ENCODE measurements at places on chromosomes 6 and 20.

DNA sequence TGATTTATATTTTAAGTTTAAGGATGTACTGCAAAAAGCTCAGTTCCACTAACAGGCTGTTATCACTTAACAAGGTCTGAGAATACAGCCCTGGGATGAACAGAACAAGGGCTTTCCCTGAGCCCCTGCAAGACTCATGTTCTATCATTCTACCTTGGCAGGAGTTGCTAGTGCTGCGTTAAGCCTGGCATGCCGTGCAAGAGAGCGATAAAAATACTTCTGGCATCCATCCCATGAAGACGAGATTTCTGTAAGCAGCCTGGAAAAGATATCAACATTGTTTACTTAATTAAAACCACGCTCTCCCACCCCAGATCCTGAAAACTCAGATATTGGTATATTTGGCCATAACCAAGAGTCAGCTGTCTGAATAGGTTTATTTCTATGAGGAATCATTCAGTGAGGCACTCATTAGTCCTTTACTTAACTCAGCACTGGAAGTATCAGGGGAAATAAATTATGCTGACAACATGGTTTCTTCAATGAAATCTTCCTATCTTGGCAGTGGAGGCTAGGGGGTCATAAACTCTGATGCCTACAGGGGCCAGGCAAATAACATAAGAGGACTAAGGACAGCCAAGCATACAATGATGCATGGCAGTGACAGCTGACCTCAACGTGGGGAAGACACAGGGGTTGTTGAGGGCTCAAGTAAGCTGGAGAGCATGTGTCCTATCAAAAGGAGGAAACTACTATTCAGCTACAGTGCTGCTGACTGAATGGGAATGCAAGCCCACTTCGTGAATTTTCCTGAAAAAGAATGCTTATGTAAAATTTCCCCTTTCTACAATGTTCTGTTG is 37.6 kb upstream of the LYRM2 start:
- DNase-seq: no peak

DNA sequence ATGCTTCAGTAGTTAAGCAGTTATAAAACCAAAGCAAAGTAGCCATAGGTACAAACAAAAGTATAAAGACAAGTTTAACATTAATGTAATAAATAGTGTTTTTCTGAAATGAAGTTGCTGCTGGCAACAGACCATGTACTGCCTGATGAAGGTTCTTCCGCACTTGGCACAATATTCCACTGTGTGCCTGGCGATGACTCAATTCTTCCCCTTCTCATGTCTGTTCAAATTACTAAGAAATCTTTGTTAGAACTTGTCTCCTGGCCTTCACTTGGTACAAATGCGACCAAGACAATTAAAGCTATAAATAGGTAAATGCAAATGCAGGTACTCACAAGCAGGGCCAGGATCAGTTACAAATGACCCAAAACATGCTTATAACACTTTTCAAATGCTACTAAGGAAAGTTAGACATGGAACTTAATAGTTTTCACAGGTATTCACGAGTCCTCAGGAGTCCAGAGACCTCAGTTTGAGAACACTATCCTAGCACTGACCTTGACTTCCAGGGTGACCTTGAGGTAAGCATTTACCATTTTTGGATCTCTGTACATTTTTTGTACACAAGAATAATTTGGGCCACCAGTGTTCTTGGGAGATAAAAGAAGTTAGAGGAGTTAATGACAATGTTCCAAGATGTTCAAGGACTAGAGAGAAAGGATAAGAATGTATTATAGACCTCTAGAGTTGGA is 8.1 kb upstream of the DDR1 start:
- no peak for DNase-seq

DNA sequence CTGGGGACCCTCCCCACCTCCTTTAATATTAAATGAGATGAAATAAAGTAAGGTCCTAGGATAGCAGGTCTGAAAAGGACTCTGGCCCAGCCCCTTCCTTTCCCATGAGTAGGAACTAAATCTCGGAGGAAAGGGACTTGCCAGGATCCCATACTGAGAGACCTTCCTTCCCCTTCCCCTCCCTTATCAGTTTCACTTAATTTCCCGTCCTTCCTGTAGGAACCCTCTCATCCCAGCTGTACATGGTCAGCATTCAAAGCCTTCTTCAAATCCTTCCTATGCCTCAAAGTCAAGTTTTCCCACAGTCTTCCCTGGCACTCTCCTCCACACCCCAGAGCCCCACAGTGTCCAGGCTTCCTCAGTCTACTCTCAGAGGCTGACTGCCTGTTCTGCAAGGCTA is 71.3 kb upstream of the MYL9 start:
- no peak for DNase-seq

DNA sequence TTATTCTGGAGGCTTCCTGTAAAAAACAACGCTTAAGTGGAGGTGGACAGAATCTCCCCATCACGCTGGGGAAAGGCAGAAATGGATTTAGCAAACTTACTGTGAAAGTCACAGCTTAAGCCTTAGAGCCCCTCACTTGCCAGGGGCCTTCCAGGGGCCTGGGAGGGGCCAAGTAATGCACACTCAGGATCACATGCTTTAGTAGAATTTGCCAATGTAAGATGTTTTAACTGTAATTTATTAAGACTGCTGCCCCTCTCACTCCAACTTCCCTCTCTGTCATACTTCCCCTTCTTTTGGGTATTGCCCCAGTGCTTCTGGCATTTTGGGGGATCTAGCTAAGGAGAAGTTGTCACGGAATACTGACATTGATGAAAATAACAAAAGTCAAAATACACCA is 12.6 kb upstream of the ADA start:
- peak; percentile 16 for DNase-seq

- DNase-seq: no peak
These were observed 425.3 kb downstream of the EPM2A start for GRCh38 chr6:145309842-145310535.

GRCh38 chr6:29451471-29452193 is 5.2 kb downstream of the OR11A1 start:
- no peak for DNase-seq

GRCh38 chr6:125200941-125201340 is 47.4 kb downstream of the TPD52L1 start:
- no peak for DNase-seq

GRCh38 chr6:25454136-25454535 is 175.0 kb downstream of the CARMIL1 start:
- no peak for DNase-seq

GRCh38 chr6:129597023-129597713 is 112.8 kb downstream of the ARHGAP18 start:
- DNase-seq: no peak

GRCh38 chr6:125170376-125170775 is 16.8 kb downstream of the TPD52L1 start:
- DNase-seq: no peak

DNA sequence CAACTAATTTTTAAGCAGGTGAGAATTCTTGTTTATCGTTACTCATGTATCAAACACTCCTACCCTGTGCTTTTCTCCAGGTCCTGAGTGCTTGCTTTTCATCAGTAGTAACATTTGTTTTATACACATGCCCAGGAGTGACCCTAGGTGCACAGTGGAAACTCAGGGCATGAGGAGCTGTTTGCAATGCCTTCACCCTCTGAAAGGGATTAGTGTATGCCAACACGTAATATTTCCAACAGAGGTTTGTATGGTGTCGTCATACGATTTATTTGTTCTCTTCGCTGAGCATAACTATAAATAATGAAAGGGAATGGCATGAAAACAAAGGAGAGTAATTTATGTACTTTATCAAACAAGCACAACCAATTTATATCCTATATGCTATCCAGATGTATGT is 537.4 kb upstream of the MMS22L start:
- no peak for DNase-seq

DNA sequence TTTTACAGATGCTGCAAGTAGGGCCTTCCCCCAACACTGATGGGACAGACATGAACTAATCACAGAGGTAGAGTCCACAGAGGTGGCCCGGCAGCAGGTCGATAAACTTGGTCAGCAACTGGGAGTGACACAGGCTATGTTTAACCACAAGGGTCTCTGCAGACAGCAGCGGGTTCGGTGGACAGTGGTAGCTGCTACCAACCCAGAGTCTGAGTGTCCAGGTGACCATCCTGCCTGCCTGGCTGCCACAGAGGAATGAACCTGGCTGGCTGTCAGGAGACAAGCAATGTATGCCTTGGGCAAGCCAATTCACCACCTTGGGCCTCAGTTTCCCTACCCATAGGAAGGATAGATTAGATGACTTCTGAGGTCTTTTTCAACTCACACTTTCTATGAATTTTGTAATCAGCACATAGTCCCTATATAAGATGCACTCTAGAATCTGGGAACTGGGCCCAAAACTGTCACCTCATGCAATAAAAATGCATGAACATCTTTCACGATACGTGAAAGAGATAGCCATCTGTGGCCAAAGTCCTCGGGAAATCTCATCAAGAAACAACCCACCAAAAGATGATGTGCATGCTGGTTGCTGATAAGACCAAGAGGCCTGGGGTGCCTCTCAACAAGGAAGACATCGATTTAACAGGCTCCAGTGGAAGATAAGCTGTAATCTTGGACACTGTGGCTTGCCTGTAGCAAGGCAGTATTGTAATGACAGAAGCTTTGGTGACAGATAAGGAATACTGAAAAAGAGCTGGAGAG is 30.5 kb downstream of the MDGA1 start:
- no peak for DNase-seq

GRCh38 chr20:58019850-58020625 is 208.4 kb downstream of the ANKRD60 start:
- DNase-seq: no peak

DNA sequence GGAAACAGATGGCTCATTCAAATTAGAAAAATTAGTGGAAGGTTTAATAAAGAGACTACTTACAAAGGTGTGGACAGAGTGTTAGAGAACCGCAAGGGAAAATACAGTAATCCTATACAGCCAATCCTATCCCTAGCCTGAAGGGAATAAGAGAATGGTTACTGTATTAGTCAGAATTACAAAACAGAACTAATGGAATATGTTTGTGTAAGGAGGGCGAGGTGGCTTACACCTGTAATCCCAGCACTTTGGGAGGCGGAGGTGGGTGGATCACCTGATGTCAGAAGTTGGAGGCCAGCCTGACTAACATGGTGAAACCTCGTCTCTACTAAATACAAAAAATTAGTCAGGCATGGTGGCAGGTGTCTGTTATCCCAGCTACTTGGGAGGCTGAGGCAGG is 16.3 kb upstream of the TRPC4AP start:
- no peak for DNase-seq

DNA sequence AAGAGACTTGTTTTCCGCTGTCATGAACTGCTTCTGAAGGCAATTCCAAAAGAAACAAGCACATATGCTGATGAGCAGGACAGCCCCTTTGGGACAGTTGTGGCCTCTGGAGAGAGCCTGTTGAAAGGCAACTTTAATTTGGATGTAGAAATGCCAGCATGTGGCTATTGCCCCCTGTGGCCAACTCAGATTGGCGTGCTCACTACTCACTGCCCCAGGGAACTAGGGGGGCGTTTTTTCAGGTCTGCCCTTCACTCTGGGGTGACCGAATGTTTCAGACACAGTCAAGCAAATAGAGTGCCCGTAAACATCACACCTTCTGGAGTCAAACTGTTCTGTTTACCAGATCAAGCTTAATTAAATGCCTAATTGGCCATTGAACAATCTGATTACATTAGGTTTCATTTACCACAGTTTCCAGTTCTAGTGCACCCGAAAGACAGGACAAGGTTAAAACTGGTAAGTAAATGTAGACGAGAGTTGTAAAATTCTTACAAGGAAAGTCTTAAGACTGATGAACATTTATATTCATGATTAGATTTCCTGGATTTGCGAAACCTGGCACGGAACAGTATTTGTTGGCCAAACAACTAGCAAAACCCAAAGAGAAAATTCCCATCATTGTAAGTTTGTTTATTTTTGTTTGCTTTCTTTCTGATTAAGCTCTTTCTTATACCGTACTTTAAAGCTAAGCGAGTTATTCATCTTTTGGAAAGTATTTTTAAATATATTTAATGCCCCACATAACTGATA is 75.9 kb upstream of the SYNJ2 start:
- no peak for DNase-seq

DNA sequence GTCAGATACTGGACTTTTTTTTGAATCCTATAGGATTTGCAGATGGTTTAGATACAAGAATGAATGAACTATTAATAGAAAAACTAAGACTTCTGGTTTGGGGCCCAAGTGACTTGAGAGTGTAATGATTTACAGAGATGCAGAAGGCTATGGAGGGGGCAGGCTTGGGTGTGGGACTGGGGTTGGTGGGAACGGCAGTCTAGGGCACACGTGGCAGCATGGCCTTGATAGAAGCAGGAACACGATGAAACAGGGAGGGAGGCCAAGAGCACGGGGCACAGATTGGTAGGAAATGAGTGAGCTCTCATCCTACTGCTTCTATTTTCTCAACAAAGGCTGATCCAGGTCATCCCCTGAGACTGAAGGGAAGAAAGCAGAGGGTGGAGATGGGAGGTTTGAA is 3.4 kb upstream of the UST start:
- DNase-seq: no peak

DNA sequence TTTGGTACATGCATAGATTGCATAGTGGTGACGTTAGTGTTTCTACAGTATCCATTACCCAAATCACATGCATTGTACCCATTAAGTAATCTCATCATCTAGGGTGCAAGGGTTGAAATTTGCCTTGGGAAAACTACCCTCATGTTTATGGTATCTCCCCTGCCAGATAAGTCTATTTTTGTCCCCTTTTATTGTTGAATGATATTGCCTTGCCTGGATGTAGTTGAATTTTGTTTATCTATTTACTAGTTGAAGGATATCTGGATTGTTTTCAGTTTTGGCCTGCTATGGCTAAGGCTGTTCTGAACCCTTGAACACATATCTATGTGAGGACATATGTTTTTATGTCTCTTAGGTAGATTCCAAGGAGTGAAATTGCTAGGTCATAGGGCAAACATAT is 13.4 kb downstream of the HLA-DRB1 start:
- DNase-seq: peak; percentile 53

- DNase-seq: no peak
These were observed 34.9 kb downstream of the AGPAT4 start for GRCh38 chr6:161239001-161239400.

DNA sequence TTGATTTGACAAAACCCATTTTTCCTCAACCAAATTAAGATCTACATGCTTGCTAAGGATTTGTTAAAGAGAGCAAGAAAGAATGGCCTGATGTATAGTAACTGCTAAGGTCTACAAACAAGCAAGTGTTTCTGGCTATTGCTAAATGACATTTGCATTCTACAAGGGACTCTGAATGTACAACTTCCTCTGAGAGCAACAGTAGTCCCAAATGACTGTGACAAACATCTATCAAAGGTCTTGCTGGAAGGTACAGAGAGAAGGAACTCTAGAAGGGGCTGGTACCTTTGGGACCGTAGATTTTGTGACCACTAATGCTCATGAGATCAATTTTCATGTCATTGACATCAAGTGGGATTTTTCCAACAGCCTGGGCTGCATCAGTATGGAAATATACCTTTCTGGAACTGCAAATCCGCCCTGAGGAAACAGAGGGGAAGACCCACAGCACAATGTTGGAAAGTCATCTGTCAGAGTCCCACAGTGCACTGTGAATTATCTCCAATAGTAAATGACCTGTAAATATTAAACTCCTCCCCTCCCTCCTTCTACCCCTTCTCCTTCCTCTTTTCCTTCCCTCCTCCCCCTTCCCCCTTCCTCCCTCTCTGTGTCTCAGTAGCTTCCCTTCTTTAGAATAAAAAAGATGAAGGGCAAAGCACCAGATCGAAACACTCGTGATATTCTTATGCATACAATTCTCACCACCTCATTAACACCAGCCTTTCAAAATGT is 15.9 kb upstream of the CPNE1 start:
- DNase-seq: peak; percentile 53

- DNase-seq: no peak
These were observed 36.2 kb downstream of the JAG1 start for GRCh38 chr20:10637563-10637962.

GRCh38 chr20:12902992-12903391 is 105.8 kb upstream of the SPTLC3 start:
- no peak for DNase-seq

GRCh38 chr20:38229376-38230252 is 30.9 kb downstream of the KIAA1755 start:
- DNase-seq: peak; percentile 75

Measured in Karpas-422 (cell line).